ENCODE measurements at places on chromosomes 6 and 20.
A peak's percentile ranks its signal among the peaks of the same experiment; 100 is the strongest.

DNA sequence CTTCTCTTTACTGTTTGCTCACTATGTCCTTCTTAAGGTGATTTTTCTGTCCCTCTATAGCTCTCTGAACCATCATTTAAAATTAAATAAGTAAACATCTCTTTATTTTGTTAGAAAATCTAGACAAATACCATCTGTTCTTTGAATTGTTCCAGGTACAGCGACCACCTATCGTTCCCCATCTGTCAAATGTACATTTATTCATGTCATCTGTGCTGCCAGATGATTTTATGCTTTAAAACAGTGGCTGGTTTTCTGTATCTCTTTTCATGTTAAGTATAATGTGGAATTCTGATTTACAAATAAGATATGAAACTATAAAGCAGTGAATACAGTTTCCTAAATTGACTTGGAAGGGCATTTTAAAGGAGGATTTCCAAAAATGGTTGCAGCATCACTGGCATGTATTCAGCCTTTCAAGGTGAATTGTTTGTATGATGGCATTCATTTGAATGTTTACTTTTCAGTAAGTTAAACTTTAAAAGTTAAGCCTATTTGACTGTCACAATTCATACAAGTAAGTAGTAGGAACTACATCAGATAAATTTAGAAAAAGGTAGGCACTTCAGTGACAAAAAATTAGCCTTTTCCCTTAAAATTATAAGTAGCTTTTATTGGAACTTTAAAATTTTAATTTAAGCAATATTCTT lies 92.6 kb upstream of the CLVS2 start:
- no peak for DNase-seq

GRCh38 chr6:98976674-98977385 lies 29.1 kb upstream of the FBXL4 start:
- DNase-seq: no peak

DNA sequence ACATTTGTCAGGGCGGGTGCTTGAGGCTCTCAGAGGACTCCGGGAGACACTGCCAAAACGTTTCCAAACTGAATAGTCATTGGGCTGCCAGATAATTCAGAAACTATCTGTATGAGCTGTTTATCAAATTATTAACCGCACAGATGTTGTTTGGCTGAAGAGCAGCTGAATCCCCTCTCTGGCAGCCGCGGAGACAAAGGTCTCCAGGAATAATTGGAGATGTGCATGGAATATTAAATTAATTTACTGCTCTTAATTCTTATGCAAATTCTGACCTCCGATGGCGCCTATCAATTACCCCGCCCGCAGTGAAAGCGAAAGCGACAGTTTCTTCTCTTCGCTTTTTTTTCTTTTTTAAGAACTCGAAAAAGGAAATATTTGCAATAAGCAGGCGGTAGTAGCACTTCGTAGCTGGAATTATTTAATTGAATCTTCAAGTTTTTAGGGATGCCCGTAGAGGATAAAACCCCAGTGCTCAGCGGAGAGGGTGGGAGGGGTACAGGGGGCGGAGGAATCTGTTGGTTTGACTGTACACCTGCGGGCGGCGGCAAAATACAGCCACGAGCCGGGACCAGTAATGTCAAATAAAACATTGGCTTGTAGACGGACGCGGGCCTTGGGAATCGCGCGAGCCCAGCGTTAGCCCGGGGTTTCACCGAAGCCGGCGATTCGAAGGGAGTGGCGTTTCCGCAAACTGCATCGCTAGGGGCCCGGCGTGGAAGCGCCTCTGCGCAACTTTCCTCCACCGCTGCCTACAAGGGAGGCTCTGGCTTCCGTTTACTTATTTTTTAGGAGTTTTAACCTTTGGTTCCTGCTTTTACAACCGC lies 6.2 kb downstream of the LINC00237 start:
- peak; percentile 62 for DNase-seq

GRCh38 chr6:7541175-7542064 lies at the start of gene DSP:
DSP (plus strand) TSS chr6:7541671; CDS start chr6:7541916, 245 bp downstream.
- no peak for DNase-seq

DNA sequence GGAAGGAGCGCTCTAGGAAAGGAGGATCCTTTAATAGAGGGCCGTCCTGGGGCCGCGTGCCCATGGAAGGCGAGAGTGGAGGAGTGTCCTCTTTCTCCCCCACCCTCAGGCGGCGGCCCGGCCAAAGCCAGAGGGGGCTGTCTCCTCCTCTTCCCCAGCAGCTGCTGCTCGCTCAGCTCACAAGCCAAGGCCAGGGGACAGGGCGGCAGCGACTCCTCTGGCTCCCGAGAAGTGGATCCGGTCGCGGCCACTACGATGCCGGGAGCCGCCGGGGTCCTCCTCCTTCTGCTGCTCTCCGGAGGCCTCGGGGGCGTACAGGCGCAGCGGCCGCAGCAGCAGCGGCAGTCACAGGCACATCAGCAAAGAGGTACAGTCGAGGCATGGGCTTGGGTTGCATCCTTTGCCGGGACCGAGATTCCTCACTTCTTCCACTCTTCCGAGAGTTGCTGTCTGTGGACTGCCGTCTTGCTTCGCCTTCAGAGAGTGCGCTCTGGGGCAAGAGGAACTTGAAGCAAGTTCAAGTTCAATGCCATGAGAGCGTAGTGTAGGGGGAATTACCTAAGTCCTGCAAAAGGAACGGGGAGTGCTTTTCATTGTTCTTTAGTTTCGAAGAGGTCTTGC lies at the start of gene LAMA2:
Gene LAMA2 (plus strand): TSS at position 148 of the 621 bp plus-strand sequence. CDS start 108 bp downstream, at position 256.
- DNase-seq: no peak

DNA sequence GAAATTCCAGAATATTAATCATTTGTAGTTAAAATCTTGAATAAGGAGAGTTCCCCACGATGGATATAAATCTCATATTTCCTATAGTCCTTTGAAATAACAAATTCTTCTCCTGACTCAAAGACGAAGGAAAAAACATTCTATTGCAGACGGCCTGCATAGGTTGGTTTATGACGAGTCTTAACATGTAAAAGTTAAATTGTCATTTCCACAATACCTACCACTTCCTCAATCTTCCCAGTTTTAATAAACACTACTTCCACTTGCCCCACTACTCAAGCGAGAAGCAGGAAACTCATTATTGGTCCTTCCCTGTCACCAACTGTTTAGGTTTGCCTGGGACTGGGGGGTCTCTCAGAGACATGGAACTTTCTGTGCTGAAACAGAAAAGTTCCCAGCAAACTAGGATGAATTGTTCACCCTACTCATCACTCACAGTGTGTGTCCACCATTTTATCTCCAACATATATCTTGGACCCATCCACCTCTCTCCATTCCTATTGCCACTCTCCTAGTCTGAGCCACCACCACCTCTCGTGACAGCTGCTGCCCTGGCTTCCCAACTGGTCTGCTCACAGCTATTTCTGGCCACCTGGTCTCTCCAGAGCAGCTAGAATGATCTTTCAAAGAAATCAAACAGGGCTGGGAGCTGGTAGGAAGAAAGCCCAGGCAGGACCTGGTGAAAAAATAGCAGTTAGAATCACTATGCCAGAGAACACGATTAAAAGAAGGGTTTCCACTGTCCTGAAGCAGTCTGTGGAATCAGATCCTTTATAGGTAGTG lies 15.1 kb upstream of the ZSCAN9 start:
- DNase-seq: no peak

DNA sequence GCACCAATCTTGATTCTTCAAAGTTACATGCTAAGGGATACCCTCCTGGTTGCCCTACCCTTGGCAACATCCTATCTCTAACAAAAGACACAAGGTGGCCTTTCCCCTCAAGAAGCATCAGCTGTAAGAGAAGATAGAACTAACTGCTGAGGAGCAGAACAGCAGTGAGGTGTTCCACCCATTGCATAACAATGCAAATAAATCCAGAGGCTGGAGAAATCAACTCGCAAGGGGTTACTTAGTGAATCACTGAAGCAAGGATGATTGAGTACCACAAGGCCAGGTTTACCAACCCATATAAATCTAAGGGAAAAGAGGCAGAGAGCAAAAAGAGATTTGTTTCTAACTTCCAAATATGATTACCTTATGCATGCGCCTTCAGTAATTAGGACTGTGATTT lies 36.7 kb downstream of the F13A1 start:
- no peak for DNase-seq

DNA sequence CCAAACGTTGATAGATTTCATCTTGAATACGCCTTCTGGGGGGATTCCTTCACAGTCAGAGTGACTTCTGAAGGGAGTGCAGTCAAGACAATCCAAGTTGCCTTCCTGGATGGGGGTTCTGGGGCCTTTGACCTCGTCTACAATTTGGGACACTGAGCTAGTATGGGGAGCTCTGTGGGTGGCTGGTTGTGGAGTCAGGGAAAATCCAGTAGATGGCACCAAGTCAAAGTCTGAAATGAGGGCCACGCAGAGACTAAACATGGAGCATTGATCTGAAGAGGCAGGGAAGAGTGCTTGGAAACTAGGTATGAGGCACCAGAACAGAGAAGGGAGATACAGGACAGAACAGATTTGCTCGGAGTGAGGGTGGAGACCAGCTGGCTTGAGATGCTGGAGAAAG lies 43.6 kb upstream of the CCN6 start:
- DNase-seq: no peak

- no peak for DNase-seq
Observed at GRCh38 chr6:9428421-9429172, 986.3 kb downstream of the TFAP2A start.

Measured in NCI-H1417 treated with DMSO at 0.1 percent for 48 hours (cell line).